Dermis blood vessel endothelial cell (primary cell): ENCODE measurements at places on chromosomes 12 and 14. TPM values are rescaled to one million over a fixed set of nuclear protein-coding genes. Genes with fewer than 3 reads are reported as not detected.

Gene KRT2
- not detected in 2 replicates for total RNA-seq

Gene PDZRN4
- not detected in 2 replicates for total RNA-seq

Gene CPM
- 2.2 and 4.7 TPM in 2 replicates for total RNA-seq

DNA sequence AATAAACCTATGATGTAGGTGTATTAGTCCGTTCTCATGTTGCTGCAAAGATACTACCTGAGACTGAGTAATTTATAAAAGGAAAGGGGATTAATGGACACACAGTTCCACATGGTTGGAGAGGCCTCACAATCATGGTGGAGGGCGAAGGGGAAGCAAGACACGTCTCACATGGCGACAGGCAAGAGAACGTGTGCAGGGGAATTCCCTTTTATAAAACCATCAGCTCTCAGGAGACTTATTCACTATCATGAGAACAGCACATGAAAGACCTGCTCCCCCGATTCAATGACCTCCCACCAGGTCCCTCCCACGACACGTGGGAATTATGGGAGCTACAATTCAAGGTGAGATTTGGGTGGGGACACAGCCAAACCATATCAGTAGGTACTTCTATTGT is 58.7 kb upstream of the DICER1 start:
- no peak for DNase-seq

DNA sequence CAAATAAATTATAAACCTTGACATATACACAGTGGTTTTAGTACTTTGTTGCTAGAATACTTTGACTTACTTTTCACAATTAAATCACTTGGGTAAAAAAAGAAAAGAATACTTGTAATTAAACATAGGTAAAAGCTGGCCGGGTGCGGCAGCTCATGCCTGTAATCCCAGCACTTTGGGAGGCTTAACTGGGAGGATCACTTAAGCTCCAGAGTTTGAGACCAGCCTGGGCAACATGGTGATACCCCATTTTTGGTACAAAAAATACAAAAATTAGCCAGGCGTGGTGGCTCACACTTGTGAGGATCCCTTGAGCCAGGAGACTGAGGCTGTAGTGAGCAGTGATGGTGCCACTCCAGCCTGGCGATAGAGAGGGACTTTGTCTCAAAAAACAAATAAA is 7.8 kb downstream of the STX2 start:
- no peak for DNase-seq

DNA sequence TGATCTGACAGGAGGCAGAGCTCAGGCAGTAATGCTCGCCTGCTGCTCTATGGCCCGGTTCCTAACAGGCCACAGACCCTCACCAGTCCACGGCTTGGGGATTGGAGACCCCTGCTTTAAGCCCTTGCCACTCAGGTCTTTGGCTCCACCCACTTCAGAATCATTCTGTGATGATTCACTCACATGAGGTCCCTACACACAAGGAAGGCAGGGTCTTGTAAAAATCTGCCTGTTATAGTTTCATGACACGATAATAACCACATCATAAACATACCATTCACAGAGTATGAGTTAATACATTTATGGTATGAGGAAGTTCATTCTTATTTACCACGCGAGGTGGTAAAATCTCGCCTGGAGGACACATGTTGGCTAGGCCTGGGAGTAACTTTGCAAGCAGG is 29.0 kb upstream of the MAX start:
- no peak for DNase-seq

GRCh38 chr14:64515053-64515452 is 10.5 kb downstream of the ZBTB1 start:
- DNase-seq, result no peak

DNA sequence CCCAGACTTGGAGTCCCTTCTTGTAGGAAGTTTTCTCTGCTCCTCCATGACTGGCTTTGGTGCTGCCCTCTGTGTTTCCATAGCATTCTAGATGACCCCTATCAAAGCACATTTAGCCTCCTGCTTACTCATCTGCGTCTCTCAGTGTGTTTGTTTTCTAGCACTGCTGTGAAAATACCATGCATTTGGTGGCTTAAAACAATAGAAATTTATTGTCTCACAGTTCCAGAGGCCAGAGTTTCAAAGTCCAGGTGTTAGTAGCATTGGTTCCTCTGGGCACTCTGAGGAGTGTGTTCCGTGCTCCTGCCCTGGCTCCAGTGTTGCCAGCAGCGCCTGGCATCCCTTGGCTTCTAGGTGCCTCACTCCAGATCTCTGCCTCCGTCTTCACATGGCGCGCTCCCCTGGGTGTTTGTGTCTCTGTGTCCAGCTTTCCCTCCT is 86.1 kb downstream of the CACNA1C start:
- DNase-seq, result no peak

Gene EID3
- 5.4 and 6.8 TPM in 2 replicates for total RNA-seq

- no peak for DNase-seq
Observed at GRCh38 chr14:52075371-52075770, 6.5 kb upstream of the NID2 start.

Gene TAC3
- total RNA-seq, result not detected in 2 replicates

- peak; percentile 19 for DNase-seq
Observed at GRCh38 chr12:128820723-128821432, 2.9 kb downstream of the SLC15A4 start.

Gene TRIP11
- total RNA-seq, result 43.2 and 73.1 TPM in 2 replicates

Gene SERPINA5
- 0.17 and 0.33 TPM in 2 replicates for total RNA-seq

- DNase-seq, result peak; percentile 50
Observed at GRCh38 chr12:18261906-18262305, 588 bp downstream of the PIK3C2G start.

GRCh38 chr12:99600388-99600787 is 47.2 kb upstream of the GARIN6 start:
- DNase-seq, result no peak

Gene KIF26A
- 23.8 and 31.8 TPM in 2 replicates for total RNA-seq

Gene SPIC
- not detected in 2 replicates for total RNA-seq

GRCh38 chr14:47276931-47277330 is 398.5 kb downstream of the MDGA2 start:
- DNase-seq, result no peak

Gene DBX2
- total RNA-seq, result not detected in 2 replicates

Gene RHEBL1
- 1.2 and 2.0 TPM in 2 replicates for total RNA-seq

DNA sequence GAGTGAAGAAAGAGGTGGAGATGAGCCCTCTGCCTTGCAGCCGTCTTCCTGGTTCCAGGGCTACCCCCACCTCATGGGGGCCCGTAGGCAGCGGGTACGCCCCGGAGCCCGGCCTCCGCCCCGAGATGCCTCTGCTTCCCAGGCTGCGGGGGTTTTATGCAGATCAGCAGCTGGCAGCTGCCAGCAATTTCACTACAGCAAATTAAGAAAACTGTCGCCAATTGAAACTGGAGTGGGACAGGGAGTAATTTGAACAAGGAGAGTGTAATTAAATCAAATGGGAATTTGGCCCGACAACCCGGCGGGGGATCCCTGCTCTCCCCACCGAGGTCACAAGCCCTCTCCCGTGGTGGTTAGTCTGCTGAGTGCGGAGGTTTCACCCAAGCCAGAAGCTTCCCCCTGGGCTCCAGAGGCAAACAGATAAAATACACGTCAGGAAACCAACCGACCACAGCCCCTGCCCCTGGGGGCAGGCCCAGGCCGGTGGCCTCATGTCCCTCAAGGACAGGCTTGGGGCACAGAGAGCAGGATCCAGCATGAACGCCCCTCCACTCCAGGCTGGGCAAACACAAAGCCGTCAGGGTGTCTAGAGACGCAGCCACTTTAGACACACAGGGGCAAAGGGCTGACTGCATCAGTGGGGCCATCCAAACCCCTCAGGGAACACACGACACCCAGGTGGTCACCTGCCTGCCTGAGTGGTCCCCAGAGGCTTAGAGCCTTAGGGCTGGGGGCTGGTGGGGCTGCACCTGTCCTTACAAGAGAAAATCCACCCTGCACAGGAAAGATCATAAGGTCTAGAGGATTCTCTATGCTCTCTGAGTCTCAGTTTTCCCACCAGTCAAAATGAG is 53.8 kb downstream of the TESC start:
- DNase-seq, result no peak

Gene ZBTB1
- 52.8 and 61.3 TPM in 2 replicates for total RNA-seq

DNA sequence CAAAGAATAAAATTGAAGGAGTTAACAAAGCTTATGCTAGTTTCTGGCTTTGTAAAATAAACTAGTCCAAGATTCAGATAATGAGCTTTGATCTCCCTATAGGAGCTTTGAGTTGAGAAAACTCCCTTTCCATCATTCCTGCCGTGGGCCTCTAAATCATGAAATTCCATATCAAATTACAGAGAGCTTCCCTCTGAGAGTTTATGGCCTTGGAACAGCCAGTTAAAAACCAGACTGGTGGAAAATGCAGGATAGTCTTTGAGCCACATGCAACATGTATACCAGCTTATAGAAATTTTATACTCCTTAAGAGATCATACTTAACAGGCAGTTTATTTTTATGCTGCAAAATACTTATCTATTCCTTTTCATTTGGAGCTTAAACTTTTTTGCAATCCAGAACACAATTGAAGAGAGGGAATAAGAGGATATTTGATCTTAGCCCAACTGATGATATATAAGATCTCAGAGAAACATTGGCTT is 175.8 kb upstream of the ATP2B1 start:
- no peak for DNase-seq

- no peak for DNase-seq
Observed at GRCh38 chr14:61003571-61003970, 22.5 kb downstream of the SLC38A6 start.

- DNase-seq, result no peak
Observed at GRCh38 chr12:76142305-76142704, 57.8 kb upstream of the NAP1L1 start.

- DNase-seq, result no peak
Observed at GRCh38 chr12:131910302-131911027, 16.0 kb downstream of the ULK1 start.
